ENCODE measurements at places on chromosomes 5 and 9.
A peak's percentile ranks its signal among the peaks of the same experiment; 100 is the strongest.

DNA sequence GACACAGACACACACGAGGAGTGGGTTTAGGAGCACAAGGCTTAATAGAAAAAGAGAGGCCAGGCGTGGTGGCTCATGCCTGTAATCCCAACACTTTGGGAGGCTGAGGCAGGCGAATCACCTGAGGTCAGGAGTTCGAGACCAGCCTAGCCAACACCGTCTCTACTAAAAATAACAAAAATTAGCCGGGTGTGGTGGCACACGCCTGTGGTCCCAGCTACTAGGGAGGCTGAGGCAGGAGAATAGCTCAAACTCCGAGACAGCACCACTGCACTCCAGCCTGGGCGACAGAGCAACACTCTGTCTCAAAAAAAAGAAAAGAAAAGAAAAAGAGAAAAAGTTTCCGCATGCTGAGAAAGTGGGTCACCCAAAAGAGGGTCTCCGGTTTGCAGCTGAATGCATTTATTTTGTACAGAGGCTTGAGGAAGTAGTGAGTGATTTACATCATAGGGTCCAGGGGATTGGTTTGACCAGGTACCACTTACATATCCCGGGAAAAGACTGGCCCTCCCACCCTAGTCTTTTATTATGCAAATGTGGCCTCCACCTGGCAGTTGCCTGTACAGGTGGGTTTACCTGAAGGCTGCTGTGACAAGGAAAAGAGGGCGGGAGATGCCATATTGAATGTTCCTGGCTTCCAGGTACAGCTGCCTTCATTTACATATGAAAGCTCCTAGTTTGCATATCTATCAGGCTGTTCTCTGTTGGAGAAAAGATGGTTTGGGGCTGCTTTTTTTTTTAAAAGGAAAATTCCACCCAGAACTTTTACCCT is 366.2 kb upstream of the GRAMD2B start:
- DNase-seq = no peak

- no peak for DNase-seq
These were observed 19.6 kb upstream of the AOPEP start for GRCh38 chr9:94706922-94707321.

- no peak for DNase-seq
These were observed 75.1 kb downstream of the MAST4 start for GRCh38 chr5:66671305-66671704.

DNA sequence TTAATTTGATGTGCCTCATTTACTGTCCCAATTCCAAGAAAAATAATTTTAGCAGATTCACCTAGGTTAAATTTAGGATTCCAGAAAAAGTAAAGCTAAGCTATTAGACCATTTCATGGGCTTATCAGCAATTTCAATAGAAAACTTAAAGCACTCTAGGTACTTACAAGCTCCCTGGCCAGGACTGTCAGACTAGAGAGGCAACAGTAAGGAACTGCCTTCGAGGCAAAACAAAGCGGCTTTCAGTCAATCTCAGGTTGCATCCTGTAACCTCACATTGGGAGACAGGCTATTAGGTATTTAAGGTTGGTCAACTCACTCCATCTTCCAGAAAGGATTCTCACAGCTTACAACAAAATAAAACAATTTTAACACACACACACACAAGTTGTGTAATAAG is 48.7 kb upstream of the FSD1L start:
- DNase-seq = no peak

GRCh38 chr5:54440456-54440893 is 15.0 kb upstream of the HSPB3 start:
- no peak for DNase-seq

GRCh38 chr5:56450766-56451165 is 217.6 kb upstream of the ANKRD55 start:
- no peak for DNase-seq

GRCh38 chr5:122770477-122770876 is 4.4 kb upstream of the SNX2 start:
- no peak for DNase-seq

DNA sequence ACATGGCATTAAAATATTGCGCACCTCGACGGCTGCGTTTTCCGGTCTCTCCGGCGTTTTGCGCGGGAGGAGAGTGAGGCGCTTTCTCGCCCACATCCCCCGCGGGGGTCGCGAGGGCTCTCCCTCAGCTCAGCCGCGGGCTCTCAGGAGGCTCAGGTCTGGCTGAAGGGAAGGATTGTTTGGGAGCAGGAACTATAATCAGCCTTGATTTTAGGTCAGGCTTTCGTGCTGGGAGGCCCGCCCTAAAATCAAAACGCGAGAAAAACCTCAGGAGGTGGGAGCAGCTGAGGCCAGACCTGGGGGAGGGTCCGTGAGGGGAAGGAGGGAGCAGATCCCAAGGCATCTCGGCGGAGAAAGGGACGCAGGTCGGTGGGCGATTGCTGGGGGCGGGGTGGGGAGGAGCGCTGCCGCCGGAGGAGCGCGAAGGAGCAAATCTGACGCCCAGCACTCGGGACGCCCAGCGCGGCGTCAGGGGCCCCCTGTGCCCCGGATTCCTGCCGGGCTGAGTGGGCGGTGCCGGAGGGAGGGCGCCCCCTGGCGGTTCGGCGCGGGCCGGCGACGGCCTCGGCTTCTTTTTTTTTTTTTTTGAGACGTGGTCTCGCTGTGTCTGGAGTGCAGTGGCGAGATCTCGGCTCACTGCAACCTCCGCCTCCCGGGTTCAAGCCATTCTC is 18.7 kb upstream of the RNF130 start:
- DNase-seq = peak; percentile 88

DNA sequence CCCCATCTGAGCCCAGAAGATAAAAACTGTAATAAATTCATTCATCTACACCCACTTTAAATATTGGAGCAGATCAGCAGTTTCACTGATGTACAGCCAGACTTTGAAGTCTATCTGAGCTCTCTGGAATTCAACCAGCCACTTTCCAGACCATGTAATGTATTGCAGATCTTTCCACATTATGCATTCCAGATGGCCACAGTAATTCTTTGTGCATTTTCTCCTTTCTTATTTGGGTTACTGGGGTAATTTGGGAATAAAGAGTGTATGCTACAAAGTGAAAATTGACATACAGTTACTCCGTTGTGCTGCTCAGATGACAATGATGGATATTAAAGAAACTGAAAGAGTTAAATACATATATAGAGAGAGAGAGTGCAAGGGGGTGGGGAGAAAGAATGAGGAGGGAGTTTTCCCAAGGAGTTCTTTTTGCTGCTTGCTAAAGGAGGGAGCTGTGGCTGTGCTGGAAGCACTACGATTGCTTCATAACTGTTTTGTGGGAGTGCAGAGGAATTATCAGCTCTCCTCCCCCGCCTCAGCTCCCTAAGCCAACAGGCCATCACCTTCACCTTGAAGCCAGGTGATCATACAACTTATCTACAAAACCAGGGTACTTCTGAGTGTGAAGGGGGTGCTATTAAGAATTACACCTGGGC is 152.8 kb downstream of the GAS1 start:
- DNase-seq = peak; percentile 84

GRCh38 chr5:64947031-64947430 is 178.3 kb downstream of the CWC27 start:
- no peak for DNase-seq

GRCh38 chr9:133889584-133890301 is 102.4 kb downstream of the VAV2 start:
- no peak for DNase-seq

DNA sequence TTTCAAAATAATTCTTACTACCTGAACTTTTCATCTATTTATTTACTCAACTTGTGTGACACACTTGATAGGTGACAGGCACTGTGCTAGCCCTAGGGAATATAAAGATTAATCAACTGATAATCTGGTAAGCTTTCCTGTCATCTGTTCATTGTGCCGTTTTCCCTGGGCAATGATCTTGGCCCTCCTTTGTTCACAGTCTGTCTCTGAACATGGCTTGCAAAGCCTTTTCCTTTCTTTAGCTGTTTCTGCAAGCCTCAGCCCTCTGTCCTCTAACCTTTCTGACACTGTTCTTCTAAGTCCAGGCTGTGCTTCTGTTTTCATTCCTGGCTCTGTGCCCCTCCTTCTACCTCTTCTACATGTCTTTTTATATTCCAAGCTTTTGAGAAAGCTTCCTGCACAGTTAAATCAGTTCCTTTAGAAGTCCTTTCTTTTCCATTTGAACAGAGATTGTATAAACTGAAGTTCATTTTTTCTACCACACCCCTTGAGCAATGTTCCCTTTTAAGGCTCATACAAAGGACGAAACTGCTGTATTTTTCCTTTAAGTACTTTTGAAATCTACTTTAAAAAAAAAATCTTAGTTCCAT is 803.0 kb upstream of the ZNF608 start:
- no peak for DNase-seq

DNA sequence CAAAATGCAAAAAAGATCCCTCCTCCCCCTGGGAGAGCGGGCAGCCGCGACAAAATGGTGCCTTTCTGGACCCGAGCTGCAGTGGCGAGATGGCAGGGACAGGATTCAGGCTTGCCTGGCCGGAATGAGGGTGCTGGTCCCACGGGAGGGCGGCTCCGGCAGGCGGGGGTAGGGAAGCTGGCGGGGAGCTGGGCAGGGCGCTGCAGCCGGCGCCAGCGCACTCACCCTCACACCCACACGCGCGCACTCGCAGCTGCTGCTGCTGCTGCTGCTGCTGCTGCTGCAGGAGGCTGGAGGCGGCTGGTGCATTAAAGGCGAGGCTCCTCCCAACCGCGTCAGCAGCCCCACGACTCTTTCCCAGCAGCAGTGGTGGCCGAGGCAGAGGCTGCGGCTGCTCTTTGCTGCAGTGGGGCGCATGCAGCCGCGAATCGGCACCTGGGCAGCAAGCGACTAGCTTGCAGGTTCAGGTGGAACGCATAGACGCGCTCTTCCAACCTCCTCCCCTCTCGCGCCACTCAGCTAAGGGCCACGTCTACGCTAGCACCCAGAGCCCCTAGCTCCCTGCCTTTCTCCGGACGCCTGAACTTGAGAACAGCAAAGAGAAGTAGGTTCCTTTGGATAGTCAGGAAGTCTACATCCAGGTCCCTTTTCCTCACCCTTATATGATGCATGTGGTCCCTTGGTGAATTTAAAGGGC is at the start of gene PPP2R2B:
Gene PPP2R2B (minus strand): TSS at position 282 of the 697 bp plus-strand sequence.
- DNase-seq = peak; percentile 11

DNA sequence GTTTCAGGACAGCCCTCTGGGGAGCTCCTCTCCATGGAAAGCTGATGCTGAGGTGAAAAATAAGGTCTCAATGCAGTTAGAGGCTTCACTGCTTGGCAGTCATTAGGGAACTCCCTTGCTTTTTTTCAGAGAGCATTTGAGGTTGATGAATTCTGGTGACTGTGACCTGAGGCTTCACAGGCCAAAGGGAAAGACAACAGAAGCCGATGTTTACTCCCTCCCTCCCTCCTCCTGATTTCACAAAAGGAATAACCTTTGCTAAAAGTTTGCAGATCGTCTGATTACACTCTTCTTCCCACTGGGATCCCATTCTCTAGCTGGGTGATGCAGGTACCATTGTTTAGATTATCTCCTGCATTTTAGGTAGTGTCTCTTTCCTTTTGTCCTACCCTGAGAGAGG is 329.4 kb downstream of the KIF4B start:
- no peak for DNase-seq

DNA sequence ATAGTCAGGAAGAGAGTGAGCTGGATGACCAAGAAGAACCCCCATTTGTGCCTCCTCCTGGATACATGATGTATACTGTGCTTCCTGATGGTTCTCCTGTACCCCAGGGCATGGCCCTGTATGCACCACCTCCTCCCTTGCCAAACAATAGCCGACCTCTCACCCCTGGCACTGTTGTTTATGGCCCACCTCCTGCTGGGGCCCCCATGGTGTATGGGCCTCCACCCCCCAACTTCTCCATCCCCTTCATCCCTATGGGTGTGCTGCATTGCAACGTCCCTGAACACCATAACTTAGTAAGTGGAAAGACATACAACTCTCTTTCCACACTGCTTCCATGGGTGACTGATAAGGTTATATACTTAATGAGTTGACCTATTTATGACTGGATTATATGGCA is 51.5 kb downstream of the RAB14 start:
- DNase-seq = no peak

GRCh38 chr5:73412597-73412988 is 36.0 kb downstream of the FOXD1 start:
- DNase-seq = no peak

DNA sequence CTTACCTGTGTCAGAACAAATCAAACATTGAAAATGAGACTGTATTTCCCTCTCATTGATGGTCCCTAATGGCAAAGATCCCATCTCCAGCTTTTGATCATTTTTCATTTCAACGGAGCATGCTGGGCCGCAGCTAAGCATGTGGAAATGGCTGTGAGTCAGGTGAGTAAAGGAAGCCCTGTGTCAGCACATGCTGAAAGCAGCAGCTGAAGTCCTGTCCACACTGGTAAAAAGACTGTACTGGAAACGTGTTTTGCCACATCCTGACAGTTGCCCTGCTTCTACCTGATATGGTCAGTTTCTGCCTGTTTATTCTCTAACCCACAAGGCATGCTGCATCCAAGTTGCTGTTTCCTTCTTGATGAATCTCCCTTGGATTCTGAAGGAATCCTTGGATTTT is 330.1 kb downstream of the EFNA5 start:
- DNase-seq = no peak

GRCh38 chr9:117448066-117448465 is 33.2 kb upstream of the ASTN2 start:
- no peak for DNase-seq

DNA sequence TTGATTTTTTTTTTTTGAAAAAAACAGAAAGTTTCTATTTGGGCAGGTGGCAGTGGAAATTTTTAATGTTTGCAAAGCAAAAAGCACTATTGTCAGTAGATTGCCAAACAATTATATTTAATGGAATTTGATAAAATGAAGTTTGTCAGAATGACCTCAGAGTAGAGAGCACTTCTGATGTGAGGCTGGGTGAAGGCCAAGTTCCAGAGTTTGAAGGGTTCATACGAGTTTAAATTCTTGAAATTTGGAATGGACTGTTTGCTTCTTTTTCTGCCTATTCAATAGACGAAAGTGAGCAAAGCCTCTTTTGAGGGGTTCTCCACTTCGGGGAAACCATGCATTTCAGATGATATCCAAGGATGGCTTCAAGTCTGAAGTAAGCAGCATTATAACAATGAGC is 7.4 kb downstream of the SHC3 start:
- DNase-seq = no peak

GRCh38 chr9:134671341-134672113 is 29.9 kb downstream of the COL5A1 start:
- DNase-seq = no peak

GRCh38 chr5:73514418-73514817 is 16.2 kb downstream of the BTF3 start:
- no peak for DNase-seq

- DNase-seq = no peak
These were observed 33.5 kb downstream of the INSYN2B start for GRCh38 chr5:169946743-169947295.

- DNase-seq = no peak
These were observed 7.7 kb downstream of the GTF3C4 start for GRCh38 chr9:132677976-132678375.

GRCh38 chr5:14142202-14142826 is 828 bp upstream of the TRIO start:
- DNase-seq = no peak
